Mammary microvascular endothelial cell (primary cell): ENCODE measurements at places on chromosomes 11 and 22. TPM values are rescaled to one million over a fixed set of nuclear protein-coding genes. Genes with fewer than 3 reads are reported as not detected.

The IFTAP gene
- total RNA-seq, result 18.1 and 27.7 TPM in 2 replicates

The KCNC1 gene
- not detected in 2 replicates for total RNA-seq

The POU2AF3 gene
- total RNA-seq, result not detected in 2 replicates

The DSCAML1 gene
- total RNA-seq, result not detected in 2 replicates

The OR52E8 gene
- not detected in 2 replicates for total RNA-seq

The MUC2 gene
- not detected in 2 replicates for total RNA-seq

The RIMBP3C gene
- total RNA-seq, result 0.05 TPM in 1 of 2 replicates, not detected in the other

The OSM gene
- total RNA-seq, result not detected in 2 replicates

The HBB gene
- not detected in 2 replicates for total RNA-seq

The TECTA gene
- total RNA-seq, result 0.05 and 0.73 TPM in 2 replicates

The ZC3H7B gene
- total RNA-seq, result 92.6 and 102 TPM in 2 replicates

The HIC2 gene
- 2.3 and 2.6 TPM in 2 replicates for total RNA-seq

The CCDC87 gene
- total RNA-seq, result 0.05 TPM in 1 of 2 replicates, not detected in the other

The OR5AR1 gene
- not detected in 2 replicates for total RNA-seq

The HBG2 gene
- not detected in 2 replicates for total RNA-seq

The TCF20 gene
- total RNA-seq, result 19.9 and 21.1 TPM in 2 replicates

The RFPL3 gene
- total RNA-seq, result not detected in 2 replicates

The HSPA8 gene
- 2,076 and 2,164 TPM in 2 replicates for total RNA-seq

The AIFM3 gene
- total RNA-seq, result 0.07 TPM in 1 of 2 replicates, not detected in the other

The MS4A4E gene
- not detected in 2 replicates for total RNA-seq

The UCP3 gene
- 0.07 and 0.54 TPM in 2 replicates for total RNA-seq

The CST6 gene
- total RNA-seq, result 0.20 and 0.25 TPM in 2 replicates

The OR51A7 gene
- not detected in 2 replicates for total RNA-seq

The TRIM49 gene
- not detected in 2 replicates for total RNA-seq

The LRRC56 gene
- total RNA-seq, result 0.05 and 0.73 TPM in 2 replicates

The ANO9 gene
- 0.20 and 0.89 TPM in 2 replicates for total RNA-seq

The FREY1 gene
- 0.34 TPM in 1 of 2 replicates, not detected in the other for total RNA-seq

The STK33 gene
- 0.20 and 1.3 TPM in 2 replicates for total RNA-seq

The TMEM179B gene
- total RNA-seq, result 63.6 and 66.8 TPM in 2 replicates

The AMOTL1 gene
- total RNA-seq, result 24.4 and 25.3 TPM in 2 replicates

The SUSD2 gene
- under 0.01 and 0.15 TPM in 2 replicates for total RNA-seq

The WNT11 gene
- total RNA-seq, result not detected in 2 replicates

The PATE4 gene
- total RNA-seq, result not detected in 2 replicates

The PLEKHB1 gene
- 0.74 TPM in 1 of 2 replicates, not detected in the other for total RNA-seq

The CBLIF gene
- total RNA-seq, result not detected in 2 replicates

The ELFN2 gene
- 0.30 and 0.40 TPM in 2 replicates for total RNA-seq

The NDUFS8 gene
- total RNA-seq, result 203 and 263 TPM in 2 replicates

The MN1 gene
- 2.1 and 2.9 TPM in 2 replicates for total RNA-seq

The DCHS1 gene
- total RNA-seq, result 22.5 and 23.9 TPM in 2 replicates

The BEST1 gene
- total RNA-seq, result not detected in 2 replicates

The AAMDC gene
- total RNA-seq, result 53.1 and 53.5 TPM in 2 replicates

The RASD2 gene
- not detected in 2 replicates for total RNA-seq

The GAL3ST1 gene
- total RNA-seq, result not detected in 2 replicates

The FDX1 gene
- total RNA-seq, result 11.5 and 15.9 TPM in 2 replicates

The MMP10 gene
- total RNA-seq, result 6.2 and 7.9 TPM in 2 replicates

The TRIM29 gene
- total RNA-seq, result 0.20 TPM in 1 of 2 replicates, not detected in the other

The TBX1 gene
- 12.3 and 14.5 TPM in 2 replicates for total RNA-seq

The APOA4 gene
- total RNA-seq, result not detected in 2 replicates

The KRTAP5-8 gene
- total RNA-seq, result not detected in 2 replicates

The PGA5 gene
- not detected in 2 replicates for total RNA-seq

The GGA1 gene
- total RNA-seq, result 34.7 and 37.1 TPM in 2 replicates
